ENCODE measurements at places on chromosomes 5 and 9.
A peak's percentile ranks its signal among the peaks of the same experiment; 100 is the strongest.

- DNase-seq, result no peak
These were observed 5.9 kb downstream of the LIX1 start for GRCh38 chr5:97136475-97136874.

DNA sequence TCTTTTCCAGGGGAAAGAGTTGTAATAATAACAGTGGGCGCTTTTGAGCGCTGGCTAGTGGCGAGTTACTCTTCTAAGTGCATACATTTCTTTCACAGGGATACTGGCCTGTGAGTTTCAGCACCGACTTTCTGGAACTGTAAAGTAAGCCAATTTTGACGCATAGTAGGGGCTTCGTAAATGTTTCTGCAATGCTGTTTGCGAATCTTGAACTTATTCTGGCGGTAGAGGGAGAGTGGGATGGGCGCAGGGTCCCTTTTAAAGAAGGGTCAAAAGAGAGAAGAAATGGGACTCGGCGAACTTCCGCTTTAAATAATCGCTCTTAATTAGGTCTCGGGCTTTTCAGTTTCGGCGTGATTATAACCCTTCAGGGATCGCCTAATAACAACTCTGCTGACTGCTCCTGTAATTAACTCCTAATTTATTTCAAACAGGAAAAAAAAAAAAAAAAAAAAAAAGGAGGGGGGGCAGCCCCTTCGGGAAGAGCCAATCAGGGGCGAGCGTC is 351 bp upstream of the MSX2 start:
- DNase-seq, result no peak

GRCh38 chr5:494667-495255 is 29.5 kb downstream of the SLC9A3 start:
- DNase-seq, result no peak

DNA sequence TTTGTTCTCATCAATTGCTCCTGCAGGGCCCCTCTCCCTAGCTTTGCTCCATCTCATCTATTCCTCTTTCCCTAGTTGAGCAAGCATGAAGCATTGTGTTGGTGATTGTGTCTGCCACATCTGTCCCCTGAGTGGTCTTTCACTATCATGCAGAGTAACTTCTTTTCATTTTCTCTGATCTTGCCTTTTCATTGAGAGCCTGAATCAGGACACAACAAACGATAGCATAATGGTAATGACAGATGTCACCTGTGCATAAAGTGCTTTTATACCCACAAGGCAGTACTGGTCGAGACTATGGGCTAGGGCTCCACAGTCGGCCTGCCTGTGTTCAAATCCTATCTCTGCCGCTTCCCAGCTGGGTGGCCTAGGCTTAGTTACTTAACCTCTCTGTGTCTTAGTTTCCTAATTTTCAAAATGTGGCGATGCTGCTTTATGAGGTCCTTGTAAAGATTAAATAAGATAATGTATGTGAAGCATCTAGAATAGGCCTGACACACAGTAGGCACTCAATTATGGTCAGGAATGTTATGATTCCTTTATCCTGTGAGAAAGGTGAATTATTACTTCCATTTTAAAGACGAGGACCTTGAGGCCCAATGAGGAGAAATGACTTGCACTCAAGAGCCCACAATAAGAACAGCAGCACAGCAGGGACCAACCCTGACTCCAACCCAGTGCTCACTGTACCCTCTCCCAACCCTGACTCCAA is 137.1 kb upstream of the ZNF618 start:
- DNase-seq, result peak; percentile 43

GRCh38 chr9:123157221-123157620 is 111.2 kb downstream of the STRBP start:
- DNase-seq, result no peak

DNA sequence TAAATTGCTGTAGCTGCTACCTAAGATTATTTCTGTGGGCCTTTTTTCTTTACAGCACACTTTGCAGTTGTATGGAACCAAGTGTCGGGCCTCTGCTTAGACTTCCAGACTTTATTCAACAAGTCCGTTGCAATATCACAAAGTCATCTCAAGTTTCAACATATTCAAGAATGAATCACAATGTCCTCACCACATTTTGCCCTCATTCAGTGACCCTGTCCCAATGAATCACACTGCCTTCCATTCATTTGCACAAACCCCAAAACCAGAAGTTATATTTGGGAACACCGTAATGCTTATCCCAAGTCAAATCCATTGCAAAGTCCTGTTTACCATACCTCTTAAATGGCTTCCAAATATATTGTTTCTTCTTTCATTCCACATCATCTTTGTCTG is 439.6 kb downstream of the CSNK1G3 start:
- no peak for DNase-seq

- peak; percentile 36 for DNase-seq
These were observed 33.3 kb downstream of the TAS2R1 start for GRCh38 chr5:9596824-9597223.

- DNase-seq, result no peak
These were observed 13.9 kb upstream of the ANXA6 start for GRCh38 chr5:151171529-151171928.

DNA sequence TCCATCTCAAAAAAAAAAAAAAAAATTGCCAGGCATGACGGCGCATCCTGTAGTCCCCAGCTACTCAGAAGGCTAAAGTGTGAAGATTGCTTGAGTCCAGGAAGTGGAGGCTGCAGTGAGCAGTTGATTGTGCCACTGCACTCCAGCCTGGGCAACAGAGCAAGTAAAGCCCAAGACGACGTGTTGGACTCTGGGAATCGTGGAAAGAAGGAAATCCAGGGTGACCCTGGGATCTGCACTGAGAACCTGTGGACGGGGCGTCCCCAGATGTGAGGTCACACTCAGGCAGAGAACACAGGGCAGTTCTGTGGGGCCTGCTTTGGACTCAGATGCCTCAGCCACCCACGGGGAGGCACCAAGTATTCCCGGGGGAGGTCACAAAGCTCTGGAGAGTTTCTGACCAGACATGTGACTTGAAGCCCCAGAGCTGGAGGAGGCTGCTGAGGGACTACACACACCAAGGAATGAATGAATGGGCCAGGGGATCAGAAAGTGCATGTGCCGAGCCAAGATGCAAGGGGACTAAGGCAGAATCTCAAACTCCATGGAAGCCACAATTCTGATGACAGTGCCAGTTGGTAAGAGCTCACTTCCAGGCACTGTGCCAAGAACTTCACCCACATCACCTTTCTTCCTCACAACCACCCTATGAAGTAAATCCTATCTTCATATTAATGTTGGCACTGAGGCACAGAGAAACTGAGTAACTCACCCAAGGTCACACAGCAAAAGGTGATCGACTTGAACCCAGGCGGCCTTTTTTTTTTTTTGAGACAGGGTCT is 12.9 kb downstream of the DYNC2I2 start:
- DNase-seq, result no peak

DNA sequence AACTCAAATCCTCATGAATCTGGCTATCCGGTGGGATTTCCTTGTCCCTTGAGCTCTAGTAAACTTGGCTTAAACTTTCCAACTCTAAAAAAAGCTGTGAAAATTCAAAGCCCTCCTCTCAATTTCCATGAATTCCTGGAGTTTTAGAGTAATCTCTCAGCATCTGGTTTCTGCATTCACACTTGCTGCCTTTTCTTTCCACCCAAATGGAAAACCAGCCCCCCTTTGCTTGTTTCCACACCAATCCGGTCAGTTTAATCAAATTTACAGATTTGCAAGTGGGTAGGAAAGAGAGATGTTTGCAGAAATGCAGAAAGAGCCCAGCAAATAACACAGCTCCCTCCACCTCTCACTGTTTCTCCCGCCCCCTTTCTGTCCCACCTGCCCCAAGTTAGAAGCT is 91.1 kb downstream of the ENC1 start:
- DNase-seq, result no peak

DNA sequence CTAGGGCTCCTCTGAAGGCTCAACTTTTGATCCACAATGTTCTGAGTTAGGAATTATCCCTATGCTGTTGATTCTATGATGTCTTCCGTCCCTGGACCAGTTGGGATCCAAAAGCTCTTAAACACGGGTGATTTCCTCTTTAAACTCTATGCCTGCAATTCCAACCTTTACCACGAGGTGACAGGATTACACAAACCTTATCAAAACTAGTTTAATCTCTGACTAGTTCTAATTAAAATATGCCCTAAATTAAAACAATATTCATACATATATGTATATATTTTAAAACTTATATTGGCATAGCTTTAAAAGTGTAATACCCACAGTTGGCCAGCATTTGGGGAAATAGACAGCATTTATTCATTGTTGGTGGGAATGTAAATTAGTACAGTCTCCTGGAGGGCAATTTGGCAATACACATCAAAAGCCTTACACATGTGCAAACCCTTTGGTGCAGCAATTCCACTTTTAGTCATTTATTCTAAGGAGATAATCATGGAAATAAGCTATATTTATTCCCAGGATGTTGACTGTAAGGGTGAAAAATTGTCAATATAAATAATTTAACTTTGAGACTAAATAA is 51.6 kb upstream of the PHYKPL start:
- peak; percentile 39 for DNase-seq

- DNase-seq, result no peak
These were observed 9.5 kb downstream of the LPCAT1 start for GRCh38 chr5:1514027-1514818.

DNA sequence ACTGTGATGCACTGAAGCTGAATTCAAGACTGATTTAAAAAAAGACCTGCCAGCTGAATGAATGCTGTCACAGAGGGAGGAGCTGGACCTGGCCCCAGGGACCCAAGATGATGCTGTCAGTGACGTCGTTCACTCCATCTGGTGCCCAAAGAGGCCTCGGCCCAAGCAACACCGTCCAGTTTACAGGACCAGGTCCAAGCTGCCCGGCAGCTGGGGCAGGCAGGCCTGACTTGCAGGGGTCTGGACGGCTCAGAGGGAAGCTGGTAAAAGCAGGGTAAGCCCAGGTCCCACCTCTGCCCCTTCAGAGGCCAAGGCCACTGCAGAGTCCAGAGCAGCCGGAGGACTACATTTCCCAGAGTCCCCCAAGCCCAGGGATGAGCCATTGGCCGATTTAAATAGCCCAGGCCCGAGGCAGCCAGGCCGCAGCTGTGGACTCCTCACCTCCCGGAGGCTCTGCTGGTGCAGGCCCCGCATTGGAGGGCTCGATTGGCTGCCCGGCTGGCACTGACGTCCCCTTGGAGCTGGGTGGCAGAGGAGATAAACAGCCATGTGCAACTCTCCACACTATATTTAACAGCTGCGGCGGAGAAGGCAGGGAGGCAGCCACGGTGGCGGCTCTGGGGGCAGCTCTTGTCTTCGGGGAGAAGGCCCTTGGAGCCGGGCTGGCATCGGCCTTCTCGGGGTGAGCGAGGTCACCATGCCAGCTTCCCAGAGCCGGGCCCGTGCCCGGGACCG is at the start of gene PLPP7:
Gene PLPP7, plus strand, starts transcription at position 423 of the 735 bp plus-strand sequence. Its CDS starts 275 bp downstream, at position 698.
- peak; percentile 87 for DNase-seq

DNA sequence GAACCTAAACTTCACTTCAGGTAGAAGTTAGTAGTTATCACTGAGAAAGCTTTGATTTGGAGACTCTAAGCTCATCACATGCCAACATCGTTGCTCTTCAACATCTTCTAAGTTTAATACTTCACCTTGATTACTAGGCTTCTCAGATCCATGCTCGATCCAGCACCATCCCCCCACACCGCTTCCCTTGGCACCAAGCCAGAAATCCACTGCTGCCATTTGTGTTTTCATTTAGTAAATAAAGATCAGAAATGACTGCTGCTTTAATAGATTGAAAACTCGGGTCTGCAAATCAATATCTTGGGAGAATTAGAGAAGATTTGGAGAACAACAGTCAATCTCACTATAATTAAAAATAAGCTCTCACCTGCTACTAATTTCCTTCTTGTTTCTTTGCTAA is 214.7 kb upstream of the NR4A3 start:
- DNase-seq, result peak; percentile 6

DNA sequence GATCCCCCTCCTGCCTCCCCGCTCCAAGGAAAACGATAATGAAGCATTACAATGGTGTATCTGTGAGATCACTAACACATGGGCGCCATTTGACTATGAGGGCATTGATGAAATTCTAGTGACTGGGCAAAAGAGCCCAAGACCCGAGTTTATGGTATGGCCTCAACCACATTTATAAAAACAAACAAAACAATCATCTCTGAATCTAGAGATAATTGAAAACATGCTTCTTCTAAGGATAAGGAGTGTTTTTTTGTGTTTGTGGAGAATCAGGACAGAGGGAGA is 100.9 kb upstream of the SEMA6A start:
- no peak for DNase-seq

DNA sequence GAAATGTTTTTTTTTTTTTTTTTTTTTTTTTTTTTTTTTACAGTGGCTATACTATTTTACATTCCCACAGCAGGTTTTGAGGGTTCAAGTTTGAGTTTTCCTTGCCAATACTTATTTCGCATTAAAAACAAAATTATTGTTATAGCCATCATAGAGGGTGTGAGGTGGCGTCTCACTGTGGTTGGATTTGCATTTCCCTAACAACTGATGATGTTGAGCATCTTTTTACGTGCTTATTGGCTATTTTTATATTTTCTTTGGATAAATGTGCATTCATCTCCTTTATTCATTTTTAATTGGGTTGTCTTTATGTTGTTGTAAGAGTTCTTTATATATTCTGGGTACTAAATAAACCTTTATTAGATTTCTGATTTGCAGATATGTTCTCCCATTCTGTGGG is 18.9 kb upstream of the UBLCP1 start:
- DNase-seq, result no peak

DNA sequence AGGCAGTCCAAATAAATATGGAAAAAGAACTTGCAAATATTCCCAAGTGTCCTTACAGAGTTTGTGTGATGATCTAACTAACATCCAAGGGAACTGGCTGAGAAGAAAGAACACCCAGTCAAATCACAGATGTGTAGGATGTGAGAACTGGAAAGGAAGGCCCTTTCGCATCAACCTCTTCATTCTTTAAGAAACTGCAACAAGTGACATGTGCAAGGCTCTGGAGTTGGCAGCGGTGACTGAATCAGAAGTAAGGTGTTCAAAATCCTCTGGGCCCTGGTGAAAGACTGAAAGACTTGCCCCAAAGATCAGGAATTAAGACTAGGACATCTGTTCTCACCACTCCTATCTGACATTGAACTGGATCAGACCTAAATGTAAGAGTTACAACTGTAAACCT is 88.7 kb downstream of the RAPGEF1 start:
- DNase-seq, result no peak

DNA sequence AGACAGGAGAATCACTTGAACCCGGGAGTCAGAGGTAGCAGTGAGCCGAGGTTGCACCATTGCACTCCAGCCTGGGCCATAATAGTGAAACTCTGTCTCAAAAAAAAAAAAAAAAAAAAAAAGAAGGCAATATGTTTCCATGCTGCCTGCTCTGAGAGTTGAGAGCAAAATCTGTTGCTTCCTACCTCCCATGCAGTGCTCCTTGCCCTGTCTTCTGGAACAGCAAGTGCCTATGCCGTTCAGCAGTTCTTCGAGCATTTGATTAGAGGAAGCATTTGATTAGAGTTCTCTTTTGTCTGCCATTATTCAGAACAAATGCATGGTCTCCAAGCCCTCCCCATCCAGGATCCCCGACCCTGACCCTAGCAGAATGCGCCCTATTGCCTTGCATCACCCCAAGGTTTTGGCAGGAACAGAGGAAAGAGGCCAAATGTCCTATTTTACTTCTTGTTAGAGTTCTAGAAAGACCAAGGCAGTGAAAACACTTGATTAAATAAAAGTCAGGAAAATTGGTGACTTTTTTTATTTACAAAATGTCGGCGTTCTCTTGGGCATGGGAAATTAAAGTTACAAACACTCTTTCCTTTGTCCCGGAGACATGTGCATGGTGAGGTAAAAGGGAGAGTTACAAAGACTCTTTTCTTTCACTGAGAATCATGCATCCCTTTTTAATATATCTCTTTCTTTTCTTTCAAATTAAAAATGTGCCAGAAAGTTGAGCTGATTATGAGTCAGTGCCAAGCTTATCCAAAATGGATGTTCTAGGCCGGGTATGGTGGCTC is 27.8 kb upstream of the FSD1L start:
- DNase-seq, result no peak

- peak; percentile 36 for DNase-seq
These were observed 34.2 kb downstream of the MTAP start for GRCh38 chr9:21836437-21837161.
